Eye (tissue), 1 donor: ENCODE measurements at places on chromosomes 7 and 10.

DNA sequence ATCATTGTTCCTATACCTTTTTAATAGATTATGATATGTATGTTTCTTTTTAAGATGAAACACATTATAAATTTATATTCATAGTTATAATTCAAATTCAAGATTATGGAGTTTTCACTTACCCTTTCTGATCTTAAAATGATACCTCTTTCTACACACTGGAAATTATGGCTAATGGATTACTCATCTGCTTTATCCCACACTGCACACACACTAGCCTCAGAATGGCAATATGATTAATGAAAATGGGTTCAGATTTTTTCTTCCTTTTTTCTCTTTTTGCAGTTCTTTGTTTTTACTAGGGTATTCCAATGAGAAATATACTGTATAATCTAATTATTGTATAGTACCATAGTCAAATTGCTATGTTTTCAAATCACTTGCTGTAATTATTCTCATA lies 82.3 kb upstream of the FZD1 start:
- no peak for DNase-seq

DNA sequence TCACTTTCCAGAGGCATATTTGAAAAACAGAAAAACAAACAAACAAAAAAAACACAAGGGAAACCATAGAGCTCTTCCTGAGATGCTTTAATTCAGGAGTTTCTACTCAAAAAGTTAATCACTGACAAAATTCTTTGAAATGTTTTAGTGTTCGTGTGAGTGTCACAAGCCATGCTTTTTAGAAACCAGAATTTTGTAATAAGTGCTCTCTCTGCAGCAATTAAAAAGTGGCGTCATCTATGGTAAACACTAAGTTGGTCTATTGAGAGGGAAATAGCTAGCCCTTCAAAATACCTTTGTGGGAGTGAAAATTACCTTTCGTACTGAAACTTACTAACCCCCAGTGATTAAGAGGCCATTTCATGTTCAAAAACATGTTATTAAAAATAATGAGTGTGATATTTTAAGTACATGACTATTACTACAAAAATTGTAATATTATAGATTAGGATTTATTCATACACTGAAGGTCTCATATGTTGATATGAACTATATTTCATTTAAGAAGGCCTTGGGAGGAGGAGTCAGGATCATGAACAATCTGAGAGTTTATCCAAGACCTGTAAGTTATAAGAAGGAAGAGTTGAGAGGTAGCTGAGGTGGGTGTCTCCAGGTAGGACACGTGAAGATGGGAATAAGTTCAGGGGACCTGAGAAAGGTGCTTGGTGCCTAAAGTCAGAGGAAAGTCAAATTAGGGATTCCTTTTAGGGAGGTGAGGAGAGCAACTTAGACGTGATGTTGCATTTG lies 94.6 kb downstream of the PPP1R9A start:
- no peak for DNase-seq

DNA sequence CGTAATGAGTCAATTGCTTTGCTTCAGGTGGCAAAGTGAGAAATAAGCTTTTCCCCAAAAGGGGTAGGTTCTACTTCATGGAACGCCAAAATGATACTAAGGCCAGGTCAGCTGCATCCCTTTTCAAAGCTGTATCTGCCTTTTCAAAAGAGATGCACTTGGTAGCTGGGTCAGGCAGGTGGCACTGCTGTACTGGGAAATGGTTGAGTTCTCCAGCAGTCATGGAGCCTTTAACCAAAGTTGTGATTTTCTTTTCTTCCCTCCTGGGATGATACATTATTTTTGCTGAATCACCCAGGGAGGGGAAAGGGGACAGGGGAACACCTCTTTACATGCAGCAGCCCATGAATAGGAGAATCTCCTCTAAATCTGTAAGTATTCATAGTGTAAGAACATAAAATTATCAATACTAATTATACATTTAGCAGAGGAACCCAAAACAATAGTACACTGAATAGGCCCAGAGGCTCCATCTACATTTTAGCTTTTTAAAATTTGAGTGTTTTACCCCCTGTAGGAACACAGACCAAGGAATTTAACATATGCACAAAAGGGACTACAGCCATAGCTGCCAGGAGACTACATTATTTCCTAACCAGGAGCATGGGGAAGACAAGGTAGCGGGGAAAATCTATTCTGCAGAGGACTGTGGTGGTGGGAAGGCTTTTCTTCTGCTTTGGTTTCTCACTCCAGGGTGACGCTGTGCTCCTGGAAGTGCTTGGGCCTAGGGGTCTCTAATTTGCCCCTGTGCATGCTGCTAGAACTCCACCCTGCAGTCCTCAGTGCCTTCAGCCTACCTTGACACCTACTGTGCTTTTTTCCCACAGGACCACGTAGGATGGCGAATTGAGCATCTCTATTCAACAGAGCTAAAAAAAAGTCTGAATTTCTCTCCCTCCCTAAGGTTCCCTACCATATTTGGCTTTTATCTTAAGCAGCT lies 6.4 kb upstream of the GPR22 start:
- DNase-seq = peak; percentile 66

GRCh38 chr7:885893-886625 lies 9.7 kb downstream of the GET4 start:
- DNase-seq = no peak

- DNase-seq = no peak
Measured at GRCh38 chr7:122423591-122423990, 119.0 kb upstream of the FEZF1 start.
